ENCODE measurements at places on chromosomes 16 and 17. TPM values are rescaled to one million over a fixed set of nuclear protein-coding genes. Genes with fewer than 3 reads are reported as not detected.

- H3K4me1 ChIP-seq = peaks cover 55% of the 10 kb centered on the region
- no peaks in the 10 kb centered on the region for H3K36me3 ChIP-seq
- no peaks in the 10 kb centered on the region for H3K27me3 ChIP-seq
- peak overlapping the region; percentile 51 for H3K27ac ChIP-seq
- no peak for DNase-seq
- no peak overlapping the region for H3K4me3 ChIP-seq
Measured at GRCh38 chr16:14087590-14088154, 16.6 kb downstream of the MRTFB start.

GRCh38 chr16:59655031-59655430, 920.9 kb upstream of the GOT2 start:
- H3K4me1 ChIP-seq = peaks cover 12% of the 10 kb centered on the region
- DNase-seq = no peak
- H3K27ac ChIP-seq = no peak overlapping the region
- H3K36me3 ChIP-seq = no peaks in the 10 kb centered on the region
- H3K27me3 ChIP-seq = no peaks in the 10 kb centered on the region

DNA sequence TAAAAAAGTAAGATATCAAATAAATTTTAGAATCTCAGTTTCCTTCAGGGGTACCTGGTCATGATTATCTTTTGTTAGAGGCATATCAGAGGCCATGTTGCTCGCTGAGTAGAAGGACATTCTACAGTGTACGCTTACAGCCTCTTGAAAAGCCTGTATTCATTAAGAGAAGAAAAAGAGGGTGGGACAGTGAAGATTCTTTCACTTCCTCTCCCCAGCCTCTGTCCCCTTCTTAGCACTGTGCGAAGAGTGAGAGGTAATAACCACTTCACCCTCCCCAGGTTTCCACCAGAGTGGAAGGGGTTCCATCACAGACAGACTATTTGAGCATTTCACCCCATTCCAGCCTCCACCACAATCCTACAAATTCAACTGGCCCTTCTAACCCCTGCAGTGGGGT, 4.8 kb upstream of the LPO start:
- no peaks in the 10 kb centered on the region for H3K4me1 ChIP-seq
- no peaks in the 10 kb centered on the region for H3K36me3 ChIP-seq
- DNase-seq = no peak
- H3K27ac ChIP-seq = no peak overlapping the region
- no peaks in the 10 kb centered on the region for H3K27me3 ChIP-seq
- H3K4me3 ChIP-seq = no peak overlapping the region

DNA sequence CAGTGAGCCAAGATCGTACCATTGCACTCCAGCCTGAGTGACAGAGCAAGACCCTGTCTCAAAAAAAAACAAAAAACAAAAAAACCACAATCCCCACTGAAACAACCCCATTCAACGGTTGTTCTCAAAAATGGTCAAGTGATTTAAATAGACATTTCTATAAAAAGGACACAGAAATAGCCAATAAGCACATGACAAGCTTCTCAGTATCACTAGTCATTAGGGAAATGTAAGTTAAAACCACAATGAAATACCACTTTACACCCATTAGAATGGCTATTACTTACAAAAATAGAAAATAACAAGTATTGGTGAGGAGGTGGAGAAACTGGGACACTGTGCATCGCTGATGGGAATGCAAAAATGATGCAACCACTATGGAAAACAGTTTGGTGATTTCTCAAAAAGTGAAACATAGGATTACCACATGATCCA, 26.6 kb upstream of the MYLK3 start:
- H3K4me1 ChIP-seq = no peaks in the 10 kb centered on the region
- no peak overlapping the region for H3K27ac ChIP-seq
- DNase-seq = no peak
- no peaks in the 10 kb centered on the region for H3K27me3 ChIP-seq

DNA sequence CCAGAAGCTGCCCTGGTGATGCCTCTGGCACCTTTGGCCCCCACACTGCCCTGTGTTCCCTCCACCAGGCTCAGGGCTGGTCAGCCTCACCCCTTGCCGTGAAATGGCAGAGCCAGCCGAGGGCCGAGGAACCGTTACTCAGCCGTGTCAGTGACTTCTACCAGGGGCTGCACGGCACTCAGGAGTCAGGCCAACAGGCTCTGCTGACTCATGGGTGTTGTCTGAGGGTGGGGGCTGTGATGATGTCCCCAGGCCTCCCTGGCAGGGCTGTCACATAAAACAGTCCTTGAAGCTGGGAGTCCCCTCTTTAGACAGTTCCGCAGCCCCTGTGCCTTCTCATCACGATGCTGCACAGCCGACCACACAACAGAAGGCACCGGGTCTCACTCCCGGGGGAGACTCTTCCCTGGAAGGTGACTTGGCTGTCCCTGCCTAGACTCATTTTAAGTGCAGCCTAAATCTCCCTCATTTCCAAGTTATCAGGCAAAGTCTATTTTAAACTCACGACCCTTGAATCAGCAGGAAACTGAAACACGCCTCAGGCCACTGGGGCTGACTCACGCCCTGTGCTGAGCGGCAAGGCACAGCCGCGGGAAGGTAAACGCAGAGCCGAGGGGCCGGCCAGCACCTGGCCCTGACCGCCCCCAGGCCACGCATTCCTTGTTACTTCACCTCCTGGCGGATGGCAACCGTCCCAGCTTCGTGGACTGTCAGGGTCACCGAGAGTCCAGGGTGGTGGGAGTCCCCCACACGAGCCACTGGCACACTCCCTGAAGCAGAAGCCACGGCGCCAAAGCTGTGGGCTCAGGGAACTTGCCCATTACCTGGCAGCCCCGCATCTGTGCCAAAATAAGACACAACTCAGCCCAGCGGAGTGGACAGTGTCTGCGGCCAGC, 102.6 kb downstream of the ZNF778 start:
- H3K27ac ChIP-seq = peak overlapping the region; percentile 64
- H3K27me3 ChIP-seq = no peaks in the 10 kb centered on the region
- no peak for DNase-seq
- H3K4me3 ChIP-seq = peak overlapping the region; percentile 42

ZG16 gene
- total RNA-seq = not detected

HCRT gene
- not detected for total RNA-seq

CASKIN2 gene
- total RNA-seq = 19.9 TPM

ACSM2A gene
- not detected for total RNA-seq

TEKT5 gene
- not detected for total RNA-seq

FOXC2 gene
- 2.7 TPM for total RNA-seq
